ENCODE measurements at places on chromosomes 1 and 21.

DNA sequence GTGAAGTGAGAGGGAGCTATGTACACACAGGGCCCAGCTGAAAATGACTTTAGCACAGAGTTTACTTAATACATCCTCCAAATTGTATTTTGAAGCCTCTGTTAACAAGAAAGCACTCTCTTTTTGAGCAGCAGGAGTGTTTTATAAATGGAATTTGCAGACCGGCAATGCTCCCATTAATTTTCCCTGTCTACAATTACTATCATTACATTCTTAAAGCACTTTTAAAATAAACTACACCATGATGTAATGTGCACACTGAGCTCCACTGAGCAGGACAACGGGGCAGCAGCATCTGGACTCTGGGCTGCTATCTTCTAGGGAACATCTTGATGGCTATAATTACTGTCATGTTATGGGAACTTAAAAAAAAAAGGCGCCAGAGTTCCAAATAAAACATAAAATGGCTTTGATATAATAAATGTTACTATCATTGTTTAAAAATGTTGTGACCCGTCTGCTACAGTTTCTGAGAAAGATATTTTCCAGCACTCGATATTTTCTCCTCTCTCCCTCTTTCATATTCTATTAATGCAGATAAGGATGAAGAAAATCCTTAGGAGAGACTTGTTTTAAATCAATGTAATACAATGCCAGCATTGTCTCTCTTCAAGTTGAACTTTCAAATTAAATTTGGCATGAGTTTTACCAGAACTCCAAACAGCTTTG is 150.9 kb downstream of the HLX start:
- no peak for DNase-seq

DNA sequence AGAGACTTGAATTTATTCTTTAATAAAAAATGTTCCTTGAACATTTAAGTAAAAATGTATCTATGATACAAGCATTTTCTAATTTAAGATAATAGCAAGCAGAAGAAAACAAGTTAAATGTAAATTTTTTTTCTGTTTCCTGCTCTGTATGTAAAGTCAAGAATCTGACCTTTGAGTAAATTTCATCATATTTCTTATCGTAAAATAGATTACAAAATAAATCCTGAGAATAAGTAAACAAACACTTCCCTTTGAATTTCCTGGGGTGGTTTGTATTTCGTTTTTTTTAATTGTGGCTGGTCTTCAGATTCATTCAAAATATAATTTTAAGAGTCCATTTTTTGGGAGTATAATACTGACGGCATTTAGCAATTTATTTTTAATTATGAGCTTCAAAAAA is 77.6 kb downstream of the POU2F1 start:
- no peak for DNase-seq

DNA sequence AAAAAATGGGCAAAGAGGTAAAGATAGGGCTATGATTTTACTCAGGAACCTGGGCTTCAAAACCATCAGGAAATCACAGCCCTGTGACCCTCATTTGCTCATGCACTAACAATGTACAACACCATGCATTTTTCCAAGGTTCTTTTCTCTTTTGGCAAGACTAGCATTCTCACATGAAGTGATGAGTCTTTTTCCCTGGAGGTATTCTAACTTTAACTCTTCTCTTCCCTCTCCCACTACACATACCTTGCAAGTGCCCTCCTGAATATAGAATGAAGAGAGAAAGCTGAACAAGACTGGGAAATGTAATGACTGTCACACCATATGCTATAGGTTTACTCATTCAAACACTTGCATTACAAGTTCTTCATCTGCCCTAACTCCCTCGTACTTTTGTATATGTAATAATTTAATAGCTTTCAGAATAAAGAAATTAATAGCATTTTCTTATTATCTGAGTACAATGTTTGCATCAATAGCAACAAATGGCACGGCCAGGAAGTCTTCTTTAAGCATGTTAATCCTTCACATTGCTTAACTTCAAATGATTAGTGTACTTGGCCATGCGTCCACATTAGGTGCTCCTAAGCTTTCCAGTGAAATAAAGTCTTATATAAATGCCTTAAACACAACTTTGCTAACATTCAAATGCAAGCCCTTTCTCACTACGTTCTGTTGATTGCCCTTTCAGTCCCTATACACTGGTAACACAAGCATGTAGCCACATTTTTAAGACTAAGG is 1.8 kb downstream of the NIBAN1 start:
- DNase-seq: no peak

DNA sequence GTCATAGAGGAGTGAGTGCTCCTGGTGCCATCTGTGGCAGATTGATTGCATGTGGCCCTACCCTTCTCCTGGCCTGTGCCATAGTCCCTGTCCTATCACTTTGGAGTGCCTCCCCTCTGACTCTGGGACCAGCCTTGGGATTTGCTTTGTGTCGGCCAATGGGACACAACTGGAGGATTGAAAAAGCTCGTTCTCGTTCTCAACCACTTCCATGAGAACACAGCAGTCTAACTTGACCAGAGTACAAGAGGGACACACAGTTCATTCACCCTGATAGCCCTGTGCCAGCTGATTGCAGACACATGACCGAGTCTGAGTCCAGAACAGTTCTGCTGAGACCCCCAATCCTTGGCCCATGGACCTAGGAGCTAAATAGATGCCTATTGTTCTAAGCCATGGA is 47.8 kb downstream of the C1orf198 start:
- no peak for DNase-seq

- DNase-seq: peak; percentile 72
Observed at GRCh38 chr1:27618341-27619082, 14.6 kb upstream of the AHDC1 start.

DNA sequence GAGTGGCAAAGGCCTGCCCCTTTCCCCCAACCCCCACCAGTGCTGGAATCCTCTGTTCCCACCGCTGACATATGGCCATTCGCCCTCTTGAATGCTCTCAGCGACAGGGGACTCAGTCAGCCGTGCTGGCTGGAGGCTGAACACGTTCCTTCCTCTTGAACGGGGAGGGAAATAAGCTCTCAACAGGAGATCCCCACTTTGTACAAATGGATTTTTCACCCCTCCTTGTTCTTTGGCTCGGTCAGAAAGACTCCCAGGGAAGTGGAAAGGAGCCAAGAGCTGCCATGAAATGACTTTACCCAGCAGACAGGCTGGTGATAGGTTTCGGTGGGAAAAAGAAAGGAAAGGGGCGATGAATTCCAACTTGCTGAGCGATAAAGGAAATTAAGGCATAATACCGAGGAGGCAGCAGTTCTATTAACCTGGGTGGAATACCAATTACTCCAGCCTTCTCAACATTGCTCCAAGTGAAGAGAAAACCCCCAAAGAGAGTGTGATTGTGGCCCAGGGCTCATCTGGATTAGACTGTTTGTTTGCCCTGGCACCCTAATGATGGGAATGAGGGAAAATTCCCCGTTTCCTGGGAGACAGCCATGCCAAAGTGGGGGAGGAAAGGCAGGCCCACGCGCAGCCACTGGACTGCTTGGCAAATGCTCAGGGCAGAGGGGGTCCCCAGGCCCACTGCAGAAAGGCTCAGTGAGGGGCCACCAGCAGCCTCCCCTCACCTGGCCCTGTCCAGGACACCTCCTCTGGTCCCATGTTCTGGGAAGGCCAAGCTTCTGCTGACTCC is 23.9 kb downstream of the LRP8 start:
- no peak for DNase-seq

DNA sequence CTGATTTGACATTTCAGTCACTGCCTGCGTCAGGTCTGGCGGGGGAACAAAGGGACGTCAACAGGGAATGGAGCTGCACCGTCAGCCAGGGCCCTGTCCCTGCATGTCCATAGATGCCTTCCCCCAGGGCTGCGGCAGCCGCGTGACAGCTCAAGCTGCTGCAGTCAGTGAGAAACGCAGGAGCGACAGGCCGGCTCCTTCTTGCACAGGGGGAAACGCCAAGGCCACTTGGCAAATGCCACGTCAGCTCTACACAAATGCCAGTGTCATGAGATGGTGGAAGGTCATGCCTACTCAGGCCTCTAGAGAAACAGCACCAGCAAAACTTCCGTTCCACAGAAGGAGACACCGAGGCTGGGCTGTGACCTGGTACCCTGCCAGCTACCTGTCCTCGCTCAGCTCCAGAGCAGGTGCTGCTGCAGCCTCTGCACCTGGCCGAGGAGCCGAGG is 37.7 kb downstream of the SYF2 start:
- DNase-seq: no peak

DNA sequence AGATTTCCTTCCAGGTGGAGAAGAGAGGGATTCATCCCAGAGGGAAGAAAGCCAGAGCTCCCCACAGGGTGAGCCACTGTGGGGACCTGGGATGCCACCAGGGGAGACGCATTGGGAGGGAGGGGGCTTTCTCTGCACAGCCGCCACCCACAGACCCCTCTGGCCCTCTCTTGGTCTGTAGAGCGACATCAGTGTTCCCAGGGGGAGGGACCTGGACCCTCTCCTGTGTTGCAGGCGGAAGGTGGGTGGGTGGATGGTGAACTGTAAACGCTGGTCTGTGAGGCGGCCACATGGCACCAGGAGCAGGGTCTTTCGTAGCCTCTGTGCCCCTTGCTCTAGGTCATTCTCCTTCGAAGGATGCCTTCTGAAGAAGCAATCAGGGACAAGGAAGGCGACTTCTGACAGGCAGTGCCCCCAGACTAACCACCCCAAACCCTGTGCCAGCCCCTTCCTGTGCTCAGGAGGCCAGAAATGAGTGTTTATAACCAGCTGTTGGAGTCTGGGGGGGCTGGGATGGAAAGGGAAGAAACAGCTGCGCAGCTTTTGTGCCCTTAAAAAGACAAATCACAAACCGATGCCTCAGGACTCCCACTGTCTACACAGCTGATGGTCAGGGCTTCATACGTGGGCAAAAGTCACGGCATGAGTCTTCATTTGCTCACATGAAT is 121.4 kb upstream of the ZBTB40 start:
- DNase-seq: no peak

DNA sequence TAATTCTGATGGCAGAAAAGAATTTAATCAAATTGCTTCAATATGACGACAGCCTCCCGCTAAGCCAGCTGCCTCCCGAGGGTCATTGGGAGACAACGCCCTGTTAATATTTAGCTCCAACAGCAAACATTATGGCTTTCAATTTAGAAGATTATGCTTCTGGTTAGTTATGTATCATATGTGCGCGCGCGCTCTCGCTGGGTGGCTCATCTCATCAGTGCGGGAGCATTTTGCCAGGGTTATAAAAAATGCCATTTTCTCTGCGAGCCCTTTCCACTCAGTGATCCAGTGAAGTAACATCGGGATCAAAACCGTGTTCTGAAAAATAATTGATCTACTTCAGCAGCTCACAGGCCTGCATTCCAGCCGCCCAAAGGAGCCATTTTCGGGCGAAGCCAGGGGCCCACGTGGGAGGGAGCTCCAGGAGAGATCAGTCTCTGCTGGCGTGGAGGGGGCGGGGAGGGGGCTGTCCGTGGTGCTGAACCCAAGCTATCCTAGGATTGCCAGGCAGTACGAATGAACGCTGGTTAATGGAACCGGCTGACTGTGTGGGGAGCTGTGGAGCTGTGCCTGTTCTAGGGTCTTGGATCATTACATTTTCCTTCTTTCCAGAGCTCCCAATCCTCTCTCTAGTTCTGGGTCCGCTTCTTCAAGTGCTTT is 219.1 kb upstream of the ZC3H12A start:
- DNase-seq: no peak

DNA sequence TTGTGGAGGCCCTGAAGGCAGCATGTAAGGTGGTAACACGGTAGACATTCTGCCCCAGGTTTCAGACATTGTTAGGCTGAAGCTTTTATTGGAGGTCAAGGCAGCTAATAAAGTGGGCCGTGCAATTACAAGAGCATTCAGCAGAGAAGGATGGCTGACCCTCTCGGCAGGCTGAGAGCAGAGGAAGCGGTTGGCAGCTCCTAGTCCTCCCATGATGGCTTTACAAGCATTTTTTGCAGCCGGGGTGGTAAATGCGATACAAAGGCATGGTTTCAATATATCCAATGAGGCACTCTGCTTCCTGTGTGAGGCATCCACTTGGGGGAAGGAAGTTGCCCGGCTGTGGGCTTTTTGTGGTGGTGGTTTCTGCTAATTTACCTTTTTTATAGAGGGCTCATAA is 14.6 kb downstream of the KIF26B start:
- no peak for DNase-seq

DNA sequence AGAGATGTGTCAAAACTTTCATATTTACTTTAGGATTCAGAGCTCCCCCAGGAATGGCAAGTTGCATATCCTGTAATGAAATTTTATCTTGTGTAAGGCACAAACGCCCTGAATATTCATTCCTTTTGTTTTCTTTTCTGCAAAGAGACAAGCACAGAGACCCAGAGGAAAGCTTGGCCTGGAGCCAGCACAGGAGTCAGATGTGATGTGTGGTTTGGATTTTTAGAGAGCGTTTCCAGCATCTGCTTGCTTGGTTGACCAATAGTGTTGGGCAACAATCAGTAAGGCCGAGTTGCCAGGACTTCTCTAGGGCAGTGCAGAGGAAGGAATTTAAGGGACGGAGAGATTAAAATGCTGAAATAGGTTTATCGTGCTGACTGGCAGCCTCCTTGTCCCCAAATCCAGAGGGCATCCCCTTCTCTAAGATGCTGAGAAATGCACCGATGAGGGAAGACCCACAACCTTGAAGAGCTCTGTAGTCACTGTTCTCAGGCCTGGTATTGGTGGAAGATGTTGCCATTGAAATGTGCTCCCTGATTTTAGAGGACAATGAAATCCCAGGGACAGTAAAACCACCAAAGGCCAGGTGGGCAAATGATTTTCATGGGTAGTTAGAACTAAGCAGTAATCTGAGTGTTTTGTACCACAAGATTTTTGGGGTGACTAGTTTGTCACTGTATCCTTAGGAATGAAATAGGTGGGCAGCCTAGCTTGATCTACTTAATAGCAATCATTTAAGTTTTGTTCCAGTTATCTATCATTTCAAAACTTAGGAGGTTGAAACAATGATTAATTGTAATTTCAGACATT is 37.9 kb upstream of the RHOU start:
- DNase-seq: no peak

GRCh38 chr21:44789880-44790279 is 11.7 kb downstream of the UBE2G2 start:
- DNase-seq: no peak

DNA sequence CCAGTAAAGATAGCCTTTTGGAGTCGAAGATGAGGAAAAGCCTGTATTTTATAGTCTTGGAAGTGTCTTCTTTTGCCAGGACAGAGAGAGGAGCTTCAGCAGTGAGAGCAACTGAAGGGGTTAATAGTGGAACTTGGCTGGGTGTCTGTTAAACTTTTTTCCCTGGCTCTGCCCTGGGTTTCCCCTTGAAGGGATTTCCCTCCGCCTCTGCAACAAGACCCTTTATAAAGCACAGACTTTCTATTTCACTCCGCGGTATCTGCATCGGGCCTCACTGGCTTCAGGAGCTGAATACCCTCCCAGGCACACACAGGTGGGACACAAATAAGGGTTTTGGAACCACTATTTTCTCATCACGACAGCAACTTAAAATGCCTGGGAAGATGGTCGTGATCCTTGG is at the start of gene VCAM1:
Gene VCAM1 (plus strand): TSS at position 253 of the 400 bp plus-strand sequence. CDS start 119 bp downstream, at position 372.
- DNase-seq: peak; percentile 2
